HT1080 (cell line): ENCODE measurements at places on chromosomes 2 and 18. TPM values are rescaled to one million over a fixed set of nuclear protein-coding genes. Genes with fewer than 3 reads are reported as not detected.

- no peak for DNase-seq
These were observed 251.4 kb downstream of the PRKCE start for GRCh38 chr2:45902781-45903375.

- peak; percentile 41 for DNase-seq
These were observed 7.1 kb downstream of the KCNF1 start for GRCh38 chr2:10918661-10919409.

DNA sequence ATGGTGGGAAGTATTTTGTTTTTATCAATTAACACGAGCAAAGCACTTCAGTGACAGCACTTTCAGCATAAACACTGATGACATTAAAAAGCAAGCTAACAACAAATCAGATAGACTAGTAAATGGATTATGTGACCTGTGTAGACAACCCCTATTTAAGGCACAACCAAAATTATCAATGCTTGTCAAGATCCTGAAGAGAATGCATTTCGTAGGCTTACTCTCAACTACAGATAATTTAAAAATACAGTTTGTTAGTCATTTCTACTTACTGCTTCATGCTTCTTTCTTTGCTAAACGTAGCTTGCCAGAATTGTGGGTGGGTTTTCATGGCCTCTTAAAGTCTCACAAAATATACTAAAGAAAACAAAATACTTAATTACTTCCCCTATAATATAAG is 3.4 kb downstream of the CSRNP3 start:
- no peak for DNase-seq

- DNase-seq = no peak
These were observed 79.1 kb downstream of the CACNB4 start for GRCh38 chr2:152019732-152020131.

DNA sequence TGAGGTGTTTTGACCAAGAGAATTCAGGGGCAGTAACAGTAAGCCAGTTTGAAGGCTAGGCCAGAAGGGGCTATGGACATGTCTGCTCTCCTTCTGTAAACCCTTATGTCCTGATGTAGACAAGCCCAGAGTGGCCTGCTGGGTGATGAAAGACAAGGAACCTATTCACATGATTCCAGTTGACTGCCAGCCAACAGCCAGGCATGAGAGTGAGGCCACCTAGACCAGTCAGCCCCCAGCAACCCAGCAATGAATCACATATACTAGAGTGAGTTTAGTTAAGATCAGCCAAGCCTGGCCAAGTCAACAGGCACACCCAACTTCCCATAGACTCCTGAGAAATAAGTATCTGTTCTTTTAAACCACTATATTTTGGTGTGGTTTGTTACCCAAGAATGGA is 1889.7 kb upstream of the CELF4 start:
- DNase-seq = peak; percentile 93

GRCh38 chr2:61426267-61426897 is 44.5 kb downstream of the USP34 start:
- DNase-seq = peak; percentile 52

DNA sequence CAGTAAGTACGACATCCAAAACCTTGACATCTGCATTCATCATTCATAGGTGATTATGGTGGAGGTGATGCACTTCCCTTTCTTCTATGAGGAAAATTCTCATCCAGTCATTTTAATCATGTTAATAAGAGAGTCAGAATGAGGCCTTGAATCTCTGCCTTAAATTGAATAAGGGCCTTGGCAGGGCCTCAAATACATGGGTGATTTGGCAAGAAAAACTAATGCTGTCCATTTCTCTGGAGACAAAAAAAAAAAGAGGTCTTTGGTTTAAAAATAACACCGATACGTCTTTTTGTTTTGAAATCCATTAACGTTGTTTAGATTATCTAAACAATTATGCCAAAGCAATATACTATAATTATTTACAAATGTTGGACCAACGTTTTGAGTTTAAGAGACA is 8.1 kb downstream of the COLEC12 start:
- no peak for DNase-seq

DNA sequence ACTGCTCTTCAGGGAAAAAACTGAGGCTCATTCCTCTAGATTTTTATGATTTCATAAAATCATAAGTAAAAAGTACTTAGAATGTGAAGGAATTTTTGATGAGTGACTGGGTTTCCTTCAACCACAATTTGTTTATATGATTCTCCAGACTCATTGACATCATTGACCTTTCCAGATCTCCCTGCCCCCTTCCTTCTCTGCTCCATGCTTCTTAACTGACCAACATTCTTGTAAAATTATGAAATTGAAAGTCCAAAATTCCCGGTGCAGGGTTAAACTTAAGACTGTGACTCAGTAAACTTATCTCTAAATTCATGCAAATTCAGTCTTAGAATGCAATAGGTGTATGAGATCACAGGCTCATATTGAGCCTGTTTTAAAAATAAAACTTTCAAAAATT is 648.9 kb downstream of the TDRD15 start:
- DNase-seq = no peak

GRCh38 chr2:217790195-217790594 is 212.6 kb downstream of the TNS1 start:
- DNase-seq = peak; percentile 21

DNA sequence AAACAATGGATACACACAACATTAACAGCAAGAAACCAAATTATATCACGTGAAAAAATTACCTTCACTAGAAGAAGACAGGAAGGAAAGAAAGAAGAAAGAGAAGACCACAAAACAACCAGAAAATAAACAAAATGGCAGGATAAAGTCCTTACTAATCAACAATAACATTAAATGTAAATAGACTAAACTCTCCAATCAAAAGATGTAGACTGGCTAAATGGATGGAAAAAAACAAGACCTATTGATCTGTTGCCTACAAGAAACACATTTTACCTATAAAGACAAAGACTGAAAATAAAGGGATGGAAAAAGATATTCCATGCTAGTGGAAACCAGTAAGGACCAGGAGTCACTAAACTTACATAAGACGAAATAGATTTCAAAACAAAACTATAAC is 167.0 kb upstream of the ZC3H15 start:
- DNase-seq = no peak

- DNase-seq = peak; percentile 39
These were observed 96.7 kb downstream of the PMAIP1 start for GRCh38 chr18:59996370-59996966.

GRCh38 chr2:47029737-47030524 is 114.3 kb upstream of the MCFD2 start:
- peak; percentile 86 for DNase-seq

DNA sequence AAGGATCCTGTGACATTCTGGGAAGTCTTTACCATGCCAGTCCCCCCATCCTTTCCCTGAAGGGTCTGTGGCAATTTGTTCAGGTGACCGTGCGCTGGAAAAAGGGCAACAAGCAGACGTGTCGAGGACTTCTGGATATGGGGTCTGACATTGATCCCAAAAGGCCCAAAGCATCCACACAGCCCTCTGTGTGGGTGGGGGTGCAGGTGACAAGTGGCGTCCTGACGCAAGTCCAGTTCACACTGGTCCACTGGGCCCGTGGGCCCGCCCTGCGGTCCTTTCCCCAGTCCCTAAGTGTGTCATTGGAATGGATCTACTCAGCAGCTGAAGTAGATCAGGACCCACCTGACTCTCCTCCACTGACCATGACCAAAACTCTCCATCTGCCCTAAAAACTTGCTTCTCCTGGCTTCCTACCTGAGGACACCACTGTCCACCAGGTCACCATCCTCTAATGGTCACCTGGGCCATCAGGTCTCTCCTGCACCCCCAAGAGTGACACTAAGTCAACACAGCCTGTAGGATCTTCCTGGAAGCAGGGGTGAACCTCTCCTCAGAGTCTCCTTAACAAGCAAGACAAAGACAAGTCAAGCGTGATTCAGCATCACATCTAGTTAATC is 85.6 kb upstream of the SLC66A3 start:
- no peak for DNase-seq

DNA sequence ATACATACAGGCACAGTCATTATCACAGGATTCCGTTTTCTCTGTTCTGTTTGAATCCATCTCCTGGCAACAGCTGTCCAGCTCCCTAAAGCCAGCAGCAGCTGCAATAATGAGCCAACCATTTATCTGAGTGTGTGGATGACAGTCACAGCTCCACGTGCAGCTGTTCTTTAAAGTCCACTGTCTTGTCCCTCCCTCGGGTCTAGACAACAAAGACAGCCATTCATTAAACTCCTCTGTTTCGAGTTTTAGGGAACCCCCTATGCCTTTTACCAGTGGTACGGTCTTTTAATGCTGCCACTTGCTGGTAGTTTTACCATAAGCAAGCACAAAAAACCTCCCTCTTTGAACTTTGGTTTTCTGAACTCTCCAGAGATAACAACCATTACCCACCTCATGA is 16.0 kb upstream of the MSGN1 start:
- peak; percentile 18 for DNase-seq

GRCh38 chr18:32267463-32267862 is 77.6 kb downstream of the MEP1B start:
- DNase-seq = no peak

DNA sequence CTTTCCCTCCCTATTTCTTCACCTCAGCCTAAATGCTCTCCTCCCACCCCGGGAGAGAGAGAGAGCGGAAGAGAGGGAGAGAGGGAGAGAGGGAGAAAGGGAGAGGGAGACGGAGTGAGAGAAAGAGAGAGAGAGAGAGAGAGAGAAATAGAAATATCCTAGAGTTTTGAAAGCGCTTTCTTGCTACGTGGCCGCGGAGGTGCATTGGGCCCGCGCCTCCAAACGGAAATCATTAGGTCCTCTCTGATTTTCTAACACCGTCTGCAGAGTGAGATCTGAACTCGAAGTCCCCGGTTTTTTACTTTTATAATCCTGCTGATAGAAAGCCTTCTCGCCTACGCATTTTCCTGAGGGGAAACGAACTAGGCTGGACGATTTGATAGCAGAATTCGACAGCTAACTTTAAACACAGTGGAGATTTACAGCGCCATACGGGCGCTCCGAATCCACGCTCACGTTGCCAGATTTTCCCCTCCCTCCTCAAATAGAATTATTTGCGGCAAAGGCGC is 903 bp upstream of the EVX2 start:
- DNase-seq = no peak

GRCh38 chr2:879540-879939 is 71.1 kb upstream of the SNTG2 start:
- no peak for DNase-seq

- DNase-seq = no peak
These were observed 213.4 kb upstream of the BOD1L2 start for GRCh38 chr18:56933472-56933871.

- DNase-seq = no peak
These were observed 35.6 kb downstream of the FAM124B start for GRCh38 chr2:224366267-224366844.

The ALPI gene
- total RNA-seq = not detected in 2 replicates

The OSBPL1A gene
- total RNA-seq = 16.6 and 17.3 TPM in 2 replicates

The ANKRD30BL gene
- not detected in 2 replicates for total RNA-seq

The ECEL1 gene
- not detected in 2 replicates for total RNA-seq

The DSG3 gene
- not detected in 2 replicates for total RNA-seq

The ID2 gene
- total RNA-seq = 9.7 and 21.8 TPM in 2 replicates
